ENCODE measurements at places on chromosomes 12 and 14.

- no peak for DNase-seq
Observed at GRCh38 chr12:100926669-100927248, 132.2 kb downstream of the ANO4 start.

DNA sequence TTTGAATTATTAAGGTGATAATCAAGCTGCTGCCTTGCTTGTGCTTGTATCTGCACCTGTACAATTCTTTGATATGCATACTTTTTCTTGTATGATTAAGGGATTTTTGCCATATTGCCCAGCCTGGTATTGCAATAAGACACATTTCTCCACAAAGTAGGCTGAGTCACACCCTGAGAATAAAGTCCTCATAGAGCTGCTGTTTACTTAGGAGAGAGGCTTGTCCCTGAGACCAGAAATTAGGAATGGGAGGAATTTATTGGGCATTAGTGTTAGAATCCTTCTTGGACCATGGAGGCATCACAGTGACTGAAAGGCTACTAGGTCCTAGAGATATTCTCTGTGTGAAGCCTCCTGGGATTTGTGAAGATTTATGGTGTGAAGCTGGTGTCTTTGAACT, 506.8 kb upstream of the FBXO33 start:
- DNase-seq = no peak

DNA sequence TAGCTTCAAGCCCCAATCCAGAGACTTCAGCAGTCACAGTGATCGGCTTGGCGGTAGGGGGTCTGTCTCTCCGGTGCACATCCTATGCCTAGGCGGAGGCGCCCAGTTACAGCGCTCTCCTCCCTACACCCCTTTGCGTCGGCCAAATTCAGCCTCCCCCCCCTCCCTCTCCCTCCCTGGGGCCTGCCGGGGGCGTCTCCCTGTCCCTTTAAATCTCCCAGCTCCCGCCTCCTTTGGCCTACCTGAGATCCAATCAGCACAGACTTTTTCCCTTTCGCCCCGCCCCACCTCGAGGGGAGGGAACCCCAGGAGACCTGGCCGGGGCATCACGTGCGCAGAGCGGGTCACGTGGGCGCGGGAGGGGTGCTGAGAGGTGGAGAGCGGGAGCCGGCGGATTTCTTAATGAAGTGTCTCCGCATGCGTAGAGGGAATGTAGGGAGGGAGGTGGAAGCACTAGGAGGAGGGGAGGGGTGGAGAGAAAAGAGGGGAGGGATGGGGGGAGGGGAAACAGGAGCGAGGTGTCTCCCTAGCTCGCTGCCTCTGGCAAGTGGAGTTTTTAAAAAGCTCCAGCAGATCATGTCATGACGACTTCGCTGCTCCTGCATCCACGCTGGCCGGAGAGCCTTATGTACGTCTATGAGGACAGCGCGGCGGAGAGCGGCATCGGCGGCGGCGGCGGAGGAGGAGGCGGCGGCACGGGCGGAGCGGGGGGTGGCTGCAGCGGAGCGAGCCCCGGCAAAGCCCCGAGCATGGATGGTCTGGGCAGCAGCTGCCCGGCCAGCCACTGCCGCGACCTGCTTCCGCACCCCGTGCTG, at the start of gene HOXC13:
HOXC13 (plus strand) TSS at position 506 of the 815 bp plus-strand sequence; CDS start at position 582, 76 bp downstream.
- DNase-seq = no peak

- DNase-seq = no peak
Observed at GRCh38 chr14:71804992-71805391, 127.2 kb upstream of the RGS6 start.

DNA sequence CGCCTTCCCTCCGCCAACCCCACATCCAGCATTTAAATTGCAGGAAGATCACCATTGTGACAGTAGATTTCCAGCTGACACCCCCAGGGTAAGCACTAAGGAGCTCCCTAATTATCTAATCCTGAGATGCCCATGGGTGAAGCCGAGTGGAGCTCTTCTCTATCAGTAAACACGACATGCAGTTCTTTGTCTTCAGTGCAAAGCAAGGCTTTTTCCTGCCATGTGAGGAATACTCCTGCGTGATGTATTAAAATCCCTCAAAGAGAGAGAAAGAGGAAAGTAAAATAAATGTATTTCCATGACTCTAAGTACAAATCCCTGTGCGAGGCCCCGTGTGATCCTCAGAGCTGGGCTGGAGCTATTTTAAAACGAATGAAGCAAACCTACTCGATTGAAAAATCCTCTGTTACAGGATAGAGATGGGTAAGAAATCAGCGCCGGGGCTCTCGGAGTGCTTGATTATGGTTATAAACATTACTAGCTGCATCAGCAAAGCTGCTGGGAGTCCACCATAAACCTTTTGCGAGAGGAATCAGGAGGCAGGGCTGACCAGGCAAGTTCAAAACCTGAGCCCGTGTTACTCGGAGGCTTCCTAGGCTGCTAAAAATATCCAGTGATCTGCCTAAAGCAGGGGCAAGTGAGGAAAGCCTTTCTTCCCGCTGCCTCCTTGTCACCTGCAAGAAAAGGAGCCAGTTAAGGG, 61.5 kb downstream of the MAP1LC3B2 start:
- DNase-seq = no peak

GRCh38 chr12:95198914-95199313, 18.4 kb downstream of the FGD6 start:
- DNase-seq = no peak

DNA sequence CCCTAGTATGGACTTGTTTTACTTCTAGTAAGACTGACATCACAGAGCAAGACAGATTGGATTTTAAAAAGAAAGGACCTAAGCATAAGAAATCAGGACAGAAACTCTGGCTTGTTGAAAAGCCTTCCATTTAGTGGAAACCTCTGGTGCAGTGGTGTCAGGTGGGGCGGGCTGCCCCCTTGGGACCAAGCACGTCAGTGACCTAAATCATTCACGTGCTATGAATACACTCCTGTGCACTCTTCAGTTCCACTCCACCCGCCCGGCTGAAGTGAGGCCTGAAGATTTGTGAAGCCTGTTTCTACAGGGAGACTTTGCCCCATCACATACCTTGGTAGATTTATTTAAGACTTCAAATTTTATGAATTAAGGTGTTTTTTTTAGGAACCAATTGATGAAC, 58.2 kb upstream of the STRN3 start:
- no peak for DNase-seq

- no peak for DNase-seq
Observed at GRCh38 chr12:124655698-124656516, 88.5 kb upstream of the NCOR2 start.

GRCh38 chr14:32702562-32702961, 236.1 kb upstream of the NPAS3 start:
- no peak for DNase-seq

DNA sequence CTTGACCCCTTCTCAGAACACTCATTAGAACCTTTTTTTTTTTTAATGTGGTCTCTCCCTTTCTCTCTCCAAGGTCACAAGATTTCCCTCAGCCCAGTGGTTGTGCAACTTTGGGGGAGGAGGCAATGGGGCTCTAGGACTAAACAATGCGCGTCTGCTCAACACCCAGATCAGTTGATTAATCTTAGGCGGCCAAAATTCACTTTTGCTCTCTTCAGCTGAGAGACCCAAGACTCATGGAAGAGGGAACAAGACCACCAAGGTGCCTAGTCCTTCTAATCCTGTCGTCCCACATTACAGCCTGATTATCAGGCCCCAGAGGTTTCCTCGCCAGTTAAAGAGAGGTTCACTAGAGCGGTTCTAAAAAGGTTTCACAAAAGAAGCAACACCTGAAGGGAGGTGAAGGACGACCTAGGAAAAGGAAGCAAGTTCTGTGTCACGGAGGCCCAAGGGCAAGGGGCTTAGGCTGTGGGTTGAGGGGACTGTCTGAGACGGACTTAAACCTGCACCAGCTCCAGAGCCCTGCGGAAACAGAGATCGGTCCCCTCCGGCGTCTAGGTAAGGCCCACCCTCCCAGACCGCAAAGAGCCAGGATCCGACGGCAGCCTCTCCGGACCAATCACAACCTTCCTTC, 824 bp upstream of the TARBP2 start:
- DNase-seq = no peak

- no peak for DNase-seq
Observed at GRCh38 chr12:88946372-88946997, 366.2 kb upstream of the KITLG start.

GRCh38 chr14:58145936-58146335, 6.1 kb downstream of the ARMH4 start:
- no peak for DNase-seq

DNA sequence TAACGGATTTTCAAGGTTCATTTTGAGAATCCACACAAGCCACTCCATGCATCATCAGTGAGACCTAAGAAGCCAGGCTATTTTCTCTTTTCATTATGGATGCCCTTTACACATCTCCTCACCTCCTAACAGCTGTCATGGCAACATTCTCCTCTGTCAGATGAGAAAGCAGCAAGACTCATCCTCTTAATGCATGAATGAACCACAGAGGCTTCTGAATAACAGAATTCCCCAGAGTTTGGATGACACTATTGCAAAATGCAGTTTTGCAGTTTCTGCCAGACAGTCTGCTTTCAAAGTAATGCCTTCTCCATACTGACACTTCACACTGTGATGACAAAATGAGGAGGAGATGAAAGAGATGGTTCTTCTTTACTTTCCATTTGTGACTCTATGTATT, 286.7 kb upstream of the GRIP1 start:
- DNase-seq = no peak

DNA sequence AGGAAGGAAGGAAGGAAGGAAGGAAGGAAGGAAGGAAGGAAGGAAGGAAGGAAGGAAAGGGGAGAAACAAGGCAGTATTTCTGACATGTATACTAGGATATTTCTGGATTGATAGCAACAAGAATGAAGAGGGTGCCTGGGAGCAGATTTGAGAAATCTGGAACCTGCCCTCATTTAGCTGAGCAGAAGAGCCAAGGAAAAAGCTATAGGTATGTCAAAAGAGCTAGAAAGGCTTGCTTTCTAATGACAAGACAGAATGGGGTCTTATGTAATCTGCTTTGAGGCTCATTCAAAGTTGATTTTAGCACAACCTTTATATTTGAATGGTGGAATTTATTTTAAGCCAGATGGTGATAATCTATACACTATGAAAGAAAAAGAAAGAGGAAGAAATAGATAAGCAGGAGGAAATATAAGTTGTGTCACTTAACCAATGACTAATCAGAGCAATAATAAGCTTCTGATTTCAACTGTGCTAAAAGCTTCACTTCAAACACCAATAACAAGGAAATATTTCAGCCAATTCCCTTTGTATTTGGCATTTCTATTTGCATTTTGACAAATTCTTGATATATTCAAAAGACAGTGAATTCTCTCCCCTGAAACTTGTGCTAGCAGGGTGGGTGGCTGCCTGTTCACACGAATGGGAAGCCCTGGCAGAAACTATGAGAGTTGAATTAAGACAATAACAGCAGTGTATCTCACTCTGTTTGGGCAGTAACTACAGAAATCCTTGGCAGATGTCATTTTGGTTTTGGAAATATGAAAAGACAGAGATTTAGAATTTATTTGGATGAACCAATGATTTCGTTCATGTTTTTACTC, 76.3 kb upstream of the FLRT2 start:
- DNase-seq = no peak

DNA sequence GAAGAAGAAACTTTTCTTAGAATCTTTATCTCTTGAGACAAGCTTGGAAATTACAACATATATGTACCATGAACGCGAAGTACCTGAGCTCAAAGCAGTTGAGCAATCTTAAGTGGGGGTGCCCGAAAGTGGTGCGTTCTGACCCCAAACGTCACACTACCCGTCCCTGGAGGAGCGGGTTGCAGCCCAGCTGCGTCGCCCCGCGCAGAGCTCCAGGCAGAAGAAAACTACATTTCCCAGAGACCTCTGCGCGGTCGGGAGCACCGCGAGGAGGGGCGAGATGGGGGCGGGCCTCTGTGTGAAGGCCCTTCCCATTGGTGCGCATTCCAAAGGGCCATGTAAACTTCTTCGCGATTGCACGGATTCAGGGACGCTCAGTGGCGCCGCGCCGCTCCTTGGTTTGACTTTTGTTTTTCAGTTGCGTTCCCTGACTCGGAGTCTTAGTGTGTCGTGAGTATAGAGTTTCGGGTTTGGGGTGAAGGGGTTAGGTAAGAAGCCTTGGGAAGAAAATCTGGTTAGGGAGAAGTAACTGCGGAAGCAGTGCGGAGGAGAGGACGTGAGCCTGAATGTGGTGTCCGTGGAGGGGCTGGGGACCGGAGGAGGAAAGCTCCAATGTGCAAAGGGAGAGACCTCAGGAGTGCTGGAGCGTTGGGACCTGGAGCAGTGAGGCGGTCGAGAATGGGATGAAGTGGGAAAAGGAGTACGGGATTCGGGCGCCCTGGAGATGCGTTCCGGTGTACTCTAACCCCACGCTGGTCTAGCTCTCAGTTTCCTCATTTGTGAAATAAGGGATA, at the start of gene CCDC77:
CCDC77 (plus strand) TSS at position 410 of the 794 bp plus-strand sequence. CDS start 7,740 bp downstream, outside the sequence.
- DNase-seq = peak; percentile 99

DNA sequence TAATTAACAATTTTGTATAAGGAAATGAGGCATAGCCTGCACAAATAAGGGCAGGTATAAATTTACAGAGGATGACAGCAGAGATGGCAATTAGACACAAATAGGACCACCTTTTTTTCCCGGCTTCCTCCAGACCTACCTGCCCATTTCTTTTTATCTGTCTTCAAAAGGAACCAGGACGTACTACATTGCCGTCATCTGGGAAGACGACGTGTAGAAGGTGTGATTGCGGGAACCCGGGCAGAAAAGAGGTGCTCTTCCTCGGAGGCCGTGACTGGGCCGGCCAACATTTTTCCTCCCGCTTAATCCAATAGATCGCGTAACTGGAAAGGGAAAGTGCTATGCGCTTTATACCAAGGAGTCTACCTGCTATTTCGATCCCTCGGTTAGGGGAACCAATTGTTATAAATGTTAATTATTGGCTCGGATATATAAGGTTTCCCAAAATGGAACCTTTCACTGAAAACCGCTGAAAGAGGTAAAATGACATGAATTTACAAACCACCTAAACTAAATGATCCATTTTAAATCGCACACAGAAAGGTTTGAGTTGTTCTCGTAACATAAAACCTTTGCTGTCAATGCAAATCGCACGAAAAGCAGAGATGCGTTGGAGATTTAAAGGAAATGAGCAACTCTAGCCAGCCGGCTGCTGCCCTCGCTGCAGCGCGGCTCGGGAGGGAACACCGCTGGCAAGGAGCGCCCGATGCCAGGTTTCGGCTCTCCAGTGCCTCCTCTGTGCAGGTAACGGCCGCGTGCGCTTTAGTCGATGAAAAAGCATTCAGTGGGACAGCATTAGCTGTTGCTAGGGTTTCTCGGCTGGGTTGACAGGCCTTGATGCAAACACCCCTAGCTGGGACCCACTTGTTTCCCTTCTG, 2.8 kb upstream of the SIX1 start:
- no peak for DNase-seq

DNA sequence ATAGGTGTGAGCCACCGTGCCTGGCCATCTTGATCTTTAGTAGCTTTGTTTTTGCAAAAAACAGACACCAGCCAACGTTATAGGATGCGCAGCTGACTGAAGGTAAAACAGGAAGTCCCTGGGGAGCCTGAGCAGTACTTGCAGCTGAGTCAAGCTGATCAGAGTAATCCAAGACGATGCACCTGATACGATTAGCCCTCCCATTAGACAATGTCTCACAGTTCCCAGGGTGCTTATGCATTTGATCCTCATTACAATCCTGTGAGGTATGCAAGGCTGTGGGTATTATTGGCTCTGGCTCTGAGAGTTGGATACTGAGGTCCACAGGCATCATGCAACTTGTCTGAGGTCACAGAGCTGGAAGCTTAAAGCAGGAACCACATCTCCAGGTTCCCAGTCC, 8.1 kb downstream of the KRT18 start:
- no peak for DNase-seq

All from stimulated activated effector memory CD8-positive, alpha-beta T cell treated with anti-CD3 and anti-CD28 coated beads, Interleukin-12 subunit alpha, Interleukin-12 subunit beta, amount 100 ng/mL, for 72 hours (primary cell).